G401 (cell line): ENCODE measurements at places on chromosomes 4 and X.

GRCh38 chr4:25908491-25908901 lies 5.5 kb upstream of the SMIM20 start:
- DNase-seq, result no peak

GRCh38 chrX:10714531-10714930 lies 94.1 kb upstream of the MID1 start:
- DNase-seq, result no peak

GRCh38 chrX:57595381-57595811 lies 3.6 kb downstream of the ZXDB start:
- no peak for DNase-seq

GRCh38 chr4:40168070-40168469 lies 28.8 kb upstream of the RHOH start:
- no peak for DNase-seq
